ENCODE measurements at places on chromosomes 6 and 20. TPM values are rescaled to one million over a fixed set of nuclear protein-coding genes. Genes with fewer than 3 reads are reported as not detected.

DNA sequence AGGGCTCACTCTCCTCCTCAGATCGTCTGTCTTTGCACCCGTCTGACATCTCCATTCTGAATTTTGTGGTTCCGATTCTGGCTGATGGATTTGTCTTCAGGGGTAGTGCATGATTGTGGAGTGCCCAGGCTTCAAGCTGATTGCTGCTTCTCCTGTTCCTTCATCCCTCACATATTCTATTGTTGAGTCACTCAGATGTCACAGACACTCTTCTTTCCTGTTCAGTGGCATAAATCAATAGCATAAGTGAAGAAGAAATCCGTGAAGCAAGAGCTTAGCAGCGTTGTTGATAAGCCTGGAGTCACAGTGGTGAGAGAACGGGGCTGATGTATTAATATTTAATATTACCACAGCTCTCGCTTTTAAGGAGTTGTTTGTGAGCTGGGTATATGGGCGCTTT is 152.5 kb downstream of the MTHFD1L start:
- no peaks in the 10 kb centered on the region for H3K36me3 ChIP-seq
- no peak overlapping the region for H3K27ac ChIP-seq
- no peak for DNase-seq

DNA sequence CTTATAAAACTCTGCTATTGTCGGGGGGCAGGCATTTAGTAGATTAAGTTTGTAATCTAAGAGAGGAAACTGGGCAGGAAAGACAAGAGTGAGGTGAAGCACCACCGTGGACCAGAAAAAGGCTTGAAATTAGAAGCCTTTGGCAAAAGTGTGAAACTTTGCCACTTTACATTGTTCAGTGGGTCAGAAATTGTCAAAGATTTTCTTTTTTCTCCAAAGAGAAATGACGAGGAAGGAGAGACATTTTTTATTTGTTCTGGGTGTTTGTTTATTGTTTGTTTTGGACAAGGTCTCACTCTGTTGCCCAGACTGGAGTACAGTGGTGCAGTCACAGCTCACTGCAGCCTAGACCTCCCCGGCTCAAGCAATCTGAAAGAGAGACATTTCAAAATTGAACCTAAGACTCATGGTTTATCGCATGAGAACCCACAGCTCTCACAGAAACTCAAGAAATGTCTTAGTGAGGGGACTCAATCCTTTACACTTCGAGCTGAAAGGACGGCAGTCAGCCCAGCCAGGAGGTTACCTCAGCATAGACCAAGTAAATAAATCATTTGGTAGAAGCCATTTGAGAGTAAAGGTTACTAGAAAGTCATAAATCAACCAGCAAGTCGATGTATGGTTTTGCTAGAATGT is 262.8 kb upstream of the TAB2 start:
- DNase-seq, result no peak
- no peak overlapping the region for H3K4me3 ChIP-seq
- H3K27me3 ChIP-seq, result no peaks in the 10 kb centered on the region
- no peaks in the 10 kb centered on the region for H3K4me1 ChIP-seq
- no peak overlapping the region for H3K27ac ChIP-seq

The C2 gene
- 23.1 TPM for polyA plus RNA-seq

DNA sequence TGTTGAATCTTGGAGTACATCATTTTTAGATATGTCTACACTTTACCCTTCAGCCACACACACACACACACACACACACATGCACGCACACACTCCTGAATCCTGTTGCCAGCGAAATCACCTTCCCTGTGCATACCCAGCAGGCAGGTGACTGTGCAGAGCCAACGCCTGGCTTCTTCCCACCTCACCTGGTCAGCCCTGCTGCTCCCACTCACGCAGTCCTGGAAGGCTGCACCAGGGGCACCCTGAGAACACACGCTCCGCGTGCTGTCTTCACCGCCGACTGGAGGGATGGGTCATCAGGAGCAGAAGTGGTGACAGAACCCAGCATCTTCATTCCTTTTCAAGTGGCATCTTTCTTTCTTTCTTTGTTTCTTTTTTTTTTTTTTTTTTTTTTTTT is 94.6 kb downstream of the TBXT start:
- no peak for DNase-seq
- H3K4me3 ChIP-seq, result no peak overlapping the region
- H3K36me3 ChIP-seq, result no peaks in the 10 kb centered on the region
- H3K27ac ChIP-seq, result no peak overlapping the region
- peaks cover 2% of the 10 kb centered on the region for H3K4me1 ChIP-seq

DNA sequence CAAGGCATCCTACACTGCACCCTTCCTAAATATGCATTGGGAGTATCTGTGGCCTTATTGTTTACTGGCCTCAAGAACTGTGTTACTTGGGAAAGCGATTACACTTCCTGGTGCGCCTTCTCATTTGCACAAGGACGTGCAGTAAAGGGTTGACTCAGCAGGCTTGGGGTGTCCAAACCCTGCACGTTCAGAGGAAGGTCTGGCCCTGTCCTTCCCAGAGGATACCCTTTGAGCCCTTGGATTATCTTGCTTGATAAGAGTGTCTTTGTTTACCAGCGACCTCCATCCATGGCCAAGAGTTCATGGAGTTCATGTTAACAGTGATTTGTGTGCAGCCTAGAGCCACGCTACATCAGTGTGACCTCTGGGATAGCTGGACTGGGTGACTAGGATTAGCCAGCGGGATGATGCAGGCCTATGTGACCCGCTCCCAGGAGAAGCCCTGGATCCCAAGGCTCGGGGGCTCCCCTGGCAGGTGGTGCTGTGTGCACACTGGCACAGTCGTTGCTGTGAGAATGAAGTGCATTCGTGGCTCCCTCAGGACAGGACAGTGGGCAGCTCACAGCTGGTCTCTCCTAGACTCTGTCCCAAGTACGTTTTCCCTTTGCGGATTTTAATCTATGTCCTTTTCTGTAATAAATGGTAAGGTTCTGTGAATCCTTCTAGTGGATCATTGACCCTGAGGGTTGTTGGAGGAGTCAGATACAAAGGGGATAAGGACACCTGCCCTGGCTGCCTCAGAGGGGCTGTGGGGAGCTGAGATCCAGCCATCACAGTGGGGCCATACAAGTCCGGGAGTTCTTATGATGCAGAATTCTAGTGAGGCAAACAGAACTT is 73.5 kb downstream of the TTLL2 start:
- no peak overlapping the region for H3K4me3 ChIP-seq
- no peaks in the 10 kb centered on the region for H3K36me3 ChIP-seq
- H3K4me1 ChIP-seq, result no peaks in the 10 kb centered on the region

DNA sequence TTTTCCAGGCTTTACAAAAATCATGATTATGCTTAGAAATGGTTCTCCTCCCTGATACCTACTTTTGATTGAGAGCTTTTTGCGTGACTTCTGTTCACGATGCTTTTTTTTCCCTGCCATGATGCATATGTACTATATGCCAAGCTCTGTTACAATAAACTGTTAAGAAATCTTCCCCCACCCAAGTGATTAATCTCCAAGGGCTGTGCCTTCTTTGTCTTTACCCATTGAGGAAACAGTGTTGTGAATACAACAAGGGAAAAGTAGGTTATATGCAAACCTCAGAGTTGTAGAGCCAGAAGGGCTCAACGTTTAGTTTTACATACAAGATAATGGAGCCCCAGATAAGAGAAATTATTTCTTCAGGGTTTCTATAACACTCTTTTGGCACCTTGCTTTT is 34.1 kb upstream of the MYLK2 start:
- no peak for DNase-seq
- no peaks in the 10 kb centered on the region for H3K4me1 ChIP-seq
- no peaks in the 10 kb centered on the region for H3K27me3 ChIP-seq
- H3K4me3 ChIP-seq, result no peak overlapping the region
- no peak overlapping the region for H3K27ac ChIP-seq
- no peaks in the 10 kb centered on the region for H3K36me3 ChIP-seq

All from sigmoid colon (tissue), 7 donors.